Stimulated activated CD4-positive, alpha-beta T cell treated with anti-CD3 and anti-CD28 coated beads, Interleukin-1b, Interleukin-23, amount 100 ng/mL, for 48 hours (primary cell): ENCODE measurements at places on chromosomes 4 and X.

- no peak for DNase-seq
These were observed 38.3 kb upstream of the KLHL8 start for GRCh38 chr4:87258677-87259076.

- DNase-seq = no peak
These were observed 731 bp upstream of the AMMECR1 start for GRCh38 chrX:110318664-110318968.

DNA sequence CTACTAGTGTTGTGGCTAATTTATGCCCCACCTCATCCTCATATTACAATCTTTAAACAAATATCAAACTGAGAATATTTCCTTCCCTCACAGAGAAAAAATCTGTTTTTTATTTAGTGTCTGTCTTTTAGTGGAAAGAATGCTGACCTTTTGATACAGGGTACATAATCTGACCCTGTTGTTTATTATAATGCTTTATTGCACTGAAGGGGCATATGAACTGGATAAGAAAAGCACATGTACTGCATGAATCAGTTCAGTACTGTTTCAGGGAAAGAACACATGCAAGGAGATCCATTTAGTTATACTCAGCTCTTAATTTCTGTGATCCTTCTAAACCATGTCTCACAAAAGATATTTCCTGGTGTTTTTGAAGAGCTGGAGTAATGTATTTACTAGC, 15.5 kb upstream of the DYNLT3 start:
- no peak for DNase-seq

GRCh38 chr4:94540476-94540875, 88.7 kb downstream of the PDLIM5 start:
- no peak for DNase-seq

DNA sequence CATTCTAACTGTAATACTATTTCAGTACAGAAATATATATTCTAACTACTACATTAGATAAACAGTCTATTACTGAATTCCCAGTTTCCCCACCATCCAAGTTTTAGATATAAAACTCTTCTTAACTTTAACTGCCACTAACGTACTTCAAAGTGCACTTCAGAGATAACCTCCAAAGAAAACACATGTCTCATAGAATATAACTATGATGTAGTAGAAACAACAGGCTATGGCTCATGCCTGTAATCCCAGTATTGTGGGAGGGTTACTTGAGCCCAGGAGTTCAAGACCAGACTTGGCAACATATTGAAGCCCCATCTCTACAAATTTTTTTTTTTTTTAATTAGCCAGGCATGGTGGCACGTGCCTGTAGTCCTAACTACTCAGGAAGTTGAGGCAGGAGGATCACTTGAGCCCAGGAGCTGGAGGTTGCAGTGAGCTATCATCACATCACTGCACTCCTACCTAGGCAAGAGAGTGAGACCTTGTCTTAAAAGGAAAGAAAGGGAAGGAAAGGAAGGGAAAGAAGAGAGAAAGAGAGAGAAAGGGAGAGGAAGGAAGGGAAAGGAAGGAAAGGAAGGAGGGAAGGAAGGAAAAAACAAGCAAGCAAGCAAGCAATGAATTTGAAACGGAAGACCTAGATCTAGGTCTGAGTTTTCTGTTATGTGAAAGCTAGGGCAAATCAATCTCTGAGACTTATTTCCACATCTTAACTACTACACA, 4.8 kb downstream of the HAUS3 start:
- no peak for DNase-seq

DNA sequence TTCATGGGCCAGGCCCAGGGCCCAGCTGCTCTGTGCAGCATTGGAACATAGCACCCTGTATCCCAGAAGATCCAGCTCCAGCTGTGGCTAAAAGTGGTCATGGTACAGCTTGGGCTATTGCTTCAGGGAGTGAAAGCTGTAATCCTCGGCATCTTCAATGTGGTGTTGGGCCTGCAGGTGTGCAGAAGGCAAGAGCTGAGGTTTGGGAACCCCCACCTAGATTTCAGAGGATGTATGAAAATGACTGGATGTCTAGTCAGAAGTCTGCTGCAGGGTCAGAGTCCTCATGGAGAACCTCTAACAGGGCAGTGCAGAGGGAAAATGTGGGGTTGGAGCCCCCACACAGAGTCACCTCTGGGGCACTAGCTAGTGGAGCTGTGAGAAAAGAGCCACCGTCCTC, 341.7 kb downstream of the PPP3CA start:
- DNase-seq = no peak

DNA sequence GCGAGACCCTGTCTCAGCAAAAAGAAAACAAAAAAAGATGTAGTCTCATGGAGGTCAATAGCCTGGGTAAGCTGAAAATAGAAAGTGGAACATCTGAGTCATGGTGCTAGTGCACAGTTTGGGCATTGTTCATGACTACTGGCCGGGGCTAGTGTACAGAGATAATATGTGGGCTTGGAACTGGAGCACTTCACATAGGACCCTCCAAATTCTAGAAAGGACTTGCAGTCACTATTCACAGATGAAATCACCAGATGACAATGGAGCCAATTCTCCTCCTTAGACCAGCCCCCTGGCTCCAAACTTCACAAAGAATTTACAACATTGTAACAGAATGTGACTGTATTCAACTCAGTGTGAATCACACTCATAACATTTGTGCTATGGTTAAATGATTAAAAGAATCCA, 367.8 kb upstream of the SLC7A11 start:
- DNase-seq = no peak

GRCh38 chrX:3160756-3161155, 119.5 kb downstream of the ARSF start:
- no peak for DNase-seq

- no peak for DNase-seq
These were observed 969.5 kb downstream of the PCDH18 start for GRCh38 chr4:136562834-136563233.

GRCh38 chr4:122047456-122048425, 95.9 kb upstream of the TRPC3 start:
- DNase-seq = no peak

DNA sequence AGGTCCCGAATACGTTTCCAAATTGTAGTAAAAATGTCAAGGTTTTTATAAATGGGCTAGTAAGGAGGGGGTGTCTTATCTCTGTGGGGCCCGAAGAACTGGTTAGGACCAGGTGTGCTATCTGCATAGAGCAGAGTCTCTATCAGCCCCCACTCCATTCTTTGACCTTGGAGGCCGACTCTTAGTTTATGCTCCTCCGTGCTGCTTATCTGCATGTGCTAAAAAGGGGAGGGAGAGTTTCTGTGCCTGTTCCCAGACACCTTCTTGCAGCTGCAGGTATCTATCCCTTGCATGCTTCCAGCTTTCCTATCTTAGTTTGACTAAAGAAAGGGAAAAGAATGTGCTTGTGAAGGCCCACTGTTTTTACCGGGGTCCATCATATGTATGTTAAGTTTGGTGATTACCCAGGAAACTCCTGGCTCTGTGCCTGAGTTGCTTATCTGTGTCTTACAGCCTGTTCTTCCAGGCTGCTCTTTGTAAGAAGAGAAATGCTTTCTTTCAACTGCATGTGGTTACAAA, 28.6 kb upstream of the NAF1 start:
- DNase-seq = no peak

- no peak for DNase-seq
These were observed 111.4 kb downstream of the LUZP4 start for GRCh38 chrX:115400960-115401359.

GRCh38 chr4:163591614-163592020, 97.1 kb downstream of the TMA16 start:
- no peak for DNase-seq

DNA sequence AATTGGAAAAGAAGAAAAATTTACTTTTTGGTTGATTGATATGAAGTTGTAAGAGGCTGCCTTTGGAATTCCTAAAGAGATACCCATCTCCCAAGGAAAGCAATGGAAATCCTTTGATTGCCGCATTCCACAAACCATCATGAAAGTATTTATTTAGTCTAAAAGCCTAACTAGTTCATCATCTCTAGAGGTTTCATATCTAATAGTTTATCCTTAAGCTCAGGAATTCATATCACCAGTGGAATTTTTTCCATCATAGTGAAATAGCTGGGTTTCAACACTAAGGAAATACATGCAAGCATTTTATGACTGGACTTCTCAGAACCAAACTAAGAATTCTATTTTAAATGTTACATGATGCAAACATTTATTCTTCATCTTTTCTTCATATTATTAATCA, 144.9 kb downstream of the FBXO8 start:
- no peak for DNase-seq

GRCh38 chr4:80154545-80154933, 42.8 kb upstream of the PRDM8 start:
- DNase-seq = no peak

DNA sequence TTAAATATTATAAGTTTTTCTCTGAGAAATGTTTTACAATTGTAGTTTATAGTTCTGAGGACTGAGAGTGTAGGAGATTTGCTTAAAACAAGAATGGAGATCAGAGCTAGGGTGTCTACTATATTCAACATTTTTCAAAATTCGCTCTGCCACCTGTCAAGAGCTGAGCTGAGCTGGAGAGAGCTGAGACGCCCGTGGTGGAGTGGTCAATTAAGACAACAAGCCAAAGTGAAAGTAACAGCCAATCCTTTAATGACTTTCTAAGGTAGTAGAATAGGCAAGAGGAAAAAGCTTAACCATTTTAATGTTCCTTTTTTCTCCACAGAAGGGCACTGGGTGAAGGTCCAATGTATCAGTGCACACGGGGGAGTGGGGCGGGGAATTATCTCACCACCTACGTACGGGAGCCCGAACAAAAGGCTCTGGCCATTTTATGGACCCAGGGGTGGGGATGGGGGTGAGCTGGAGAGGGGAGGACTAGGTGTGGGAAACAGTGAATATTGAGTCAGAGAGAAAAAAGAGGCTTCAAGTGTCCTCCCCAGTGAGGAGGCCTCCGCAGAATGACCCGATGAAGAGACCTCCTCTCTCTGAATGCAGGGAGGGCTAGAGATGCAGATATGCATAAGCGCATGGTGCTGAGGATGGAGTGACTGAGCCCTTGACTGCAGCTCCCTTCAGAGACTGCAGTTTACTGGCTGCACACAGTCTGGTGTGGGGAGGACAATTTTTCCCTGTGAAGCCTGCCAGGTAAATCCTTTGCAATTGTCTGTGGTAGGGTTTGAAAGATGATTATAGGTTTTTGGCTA, 60.8 kb downstream of the SPCS3 start:
- no peak for DNase-seq

- DNase-seq = no peak
These were observed 4.8 kb downstream of the PDGFC start for GRCh38 chr4:156966836-156967235.

DNA sequence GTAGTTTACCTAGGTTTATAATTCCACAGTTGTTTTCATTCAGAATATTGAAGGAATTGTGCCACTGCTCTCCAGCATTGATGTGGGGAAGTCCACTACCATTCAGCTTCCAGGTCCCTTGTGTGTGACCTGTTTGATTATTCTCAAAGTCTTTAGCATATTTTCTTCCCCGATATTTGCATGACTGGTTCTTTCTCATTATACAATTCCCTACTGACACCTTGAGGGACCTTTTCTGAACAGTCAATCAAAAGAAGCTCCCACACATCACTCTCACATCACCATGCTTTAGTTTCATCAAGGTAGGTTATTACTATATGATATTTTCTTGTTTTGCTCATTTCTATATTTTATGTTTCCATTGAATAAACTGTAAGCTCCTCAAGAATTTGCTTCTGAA, 44.1 kb downstream of the SLC39A8 start:
- no peak for DNase-seq

GRCh38 chr4:87105101-87105845, 115.1 kb downstream of the KLHL8 start:
- no peak for DNase-seq

DNA sequence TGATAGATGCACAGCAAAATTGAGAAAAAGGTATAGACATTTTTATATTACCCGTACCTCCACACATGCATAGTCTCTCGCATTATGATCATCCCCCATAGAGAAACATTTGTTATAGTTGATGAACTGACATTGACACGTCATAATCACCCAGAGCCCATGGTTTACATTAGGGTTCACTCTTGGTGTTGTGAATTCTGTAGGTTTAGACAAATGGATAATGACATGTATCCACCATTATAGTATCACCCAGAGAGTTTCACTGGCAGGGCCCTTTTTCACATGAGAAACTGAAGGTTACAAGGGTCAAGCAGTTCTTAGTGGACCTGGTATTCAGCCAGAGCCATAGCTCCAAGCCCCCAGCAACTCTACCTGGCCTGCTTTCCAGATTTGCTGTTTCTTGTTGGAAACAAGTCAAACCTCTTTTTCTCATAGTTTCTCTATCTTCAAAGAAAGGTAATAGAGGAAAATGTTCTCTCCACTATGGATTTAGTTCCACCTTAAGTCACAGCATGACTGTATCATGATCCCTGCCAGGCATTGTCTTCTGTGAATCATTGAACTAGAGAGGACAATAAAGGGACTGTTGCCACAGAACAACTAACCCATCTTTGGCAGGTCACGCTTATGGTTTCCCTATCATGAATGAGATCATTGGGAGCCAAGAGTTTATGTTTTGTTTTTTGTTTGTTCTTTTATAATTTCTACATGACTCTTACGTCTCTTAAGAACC, 64.0 kb downstream of the HHIP start:
- no peak for DNase-seq

- peak; percentile 70 for DNase-seq
These were observed 66.4 kb downstream of the JADE3 start for GRCh38 chrX:46978341-46979291.

- DNase-seq = no peak
These were observed 465.1 kb downstream of the PDHA2 start for GRCh38 chr4:96305030-96305429.

- DNase-seq = no peak
These were observed 67.8 kb upstream of the FAM47B start for GRCh38 chrX:34874763-34875162.

DNA sequence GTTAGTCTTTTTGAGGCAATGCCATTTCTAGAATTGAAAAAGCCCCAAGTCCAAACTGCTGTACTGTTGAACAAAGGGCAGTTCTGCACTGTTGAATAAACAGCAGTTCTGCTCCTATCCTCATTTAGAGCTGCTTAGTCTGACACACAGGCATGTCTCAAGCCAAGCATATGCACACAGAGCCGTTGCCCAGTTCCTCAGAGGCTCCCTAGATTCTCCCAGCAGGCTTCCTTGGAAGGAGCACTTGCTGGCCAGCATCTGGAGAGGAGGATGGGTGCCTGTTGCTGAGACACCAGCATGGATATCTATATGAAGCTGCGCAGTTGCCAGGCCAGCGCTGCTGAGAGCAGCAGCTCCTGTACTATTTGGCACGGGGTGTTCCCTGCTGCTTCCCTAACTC, 138.3 kb upstream of the USP38 start:
- no peak for DNase-seq
